AG08396 (cell line): ENCODE measurements at places on chromosomes 2 and 18.

DNA sequence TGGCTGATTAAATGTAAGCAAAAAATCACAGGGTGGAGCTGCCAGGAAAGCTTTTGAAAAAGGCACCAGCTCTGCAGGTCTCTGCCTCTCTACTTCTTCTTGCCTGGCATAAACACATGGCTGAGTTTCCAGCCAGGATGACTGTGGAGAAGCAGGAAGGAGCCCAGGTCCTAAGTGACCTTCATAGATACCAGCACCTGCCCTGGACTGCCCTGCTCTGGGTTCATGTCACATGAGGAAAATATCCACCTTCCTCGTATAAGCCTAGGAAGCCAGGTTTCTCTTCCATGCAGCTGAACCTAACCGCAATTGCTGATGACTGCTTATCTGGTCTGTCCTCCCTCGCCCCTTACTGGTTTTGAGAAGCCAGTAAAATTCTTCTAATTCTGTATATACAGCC is 47.8 kb upstream of the CREB1 start:
- DNase-seq, result no peak

GRCh38 chr2:120596191-120596811 is 139.4 kb upstream of the GLI2 start:
- no peak for DNase-seq

GRCh38 chr2:215903203-215903602 is 110.1 kb downstream of the MREG start:
- no peak for DNase-seq

DNA sequence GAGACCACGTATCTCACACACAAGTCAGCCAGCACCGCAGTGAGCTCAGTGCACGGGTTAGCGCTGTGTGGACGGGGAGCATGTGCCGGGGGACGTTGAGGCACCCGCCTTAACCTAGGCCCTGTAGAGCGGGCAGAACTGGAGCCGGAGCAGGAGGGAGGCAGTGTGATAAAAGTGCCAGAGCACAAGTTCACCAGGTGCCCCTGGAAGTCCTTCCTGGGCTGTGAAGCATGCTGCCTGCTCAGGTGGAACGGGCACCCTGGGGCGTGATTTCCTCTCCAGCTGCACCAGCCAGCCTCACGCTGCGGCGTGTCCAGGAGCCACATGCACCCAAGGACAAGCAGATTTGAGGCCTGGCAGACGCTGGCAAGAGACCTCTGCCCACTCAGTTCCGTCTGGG is 50.3 kb downstream of the ITGB1BP1 start:
- DNase-seq, result no peak

- no peak for DNase-seq
These were observed 9.6 kb downstream of the CHMP1B start for GRCh38 chr18:11860594-11861450.

GRCh38 chr2:47265158-47265557 is 110.0 kb upstream of the STPG4 start:
- no peak for DNase-seq

GRCh38 chr2:100009743-100010142 is 132.6 kb downstream of the AFF3 start:
- DNase-seq, result no peak

DNA sequence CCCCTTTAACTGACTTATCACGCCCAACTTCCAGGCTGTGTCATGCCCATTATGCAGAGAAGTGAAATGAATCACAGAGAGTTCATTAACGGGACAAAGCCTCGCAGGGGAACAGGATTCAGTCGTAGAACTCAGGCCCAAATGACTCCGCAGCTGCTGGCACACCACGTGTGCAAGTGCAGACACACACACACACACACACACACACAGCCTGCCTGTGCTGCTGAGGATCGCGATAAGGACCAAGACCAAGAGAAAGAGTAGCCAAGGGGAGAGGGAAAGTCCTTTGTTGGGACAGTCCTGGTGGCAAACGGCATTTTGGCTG is 90.0 kb upstream of the TAF1B start:
- DNase-seq, result peak; percentile 86

DNA sequence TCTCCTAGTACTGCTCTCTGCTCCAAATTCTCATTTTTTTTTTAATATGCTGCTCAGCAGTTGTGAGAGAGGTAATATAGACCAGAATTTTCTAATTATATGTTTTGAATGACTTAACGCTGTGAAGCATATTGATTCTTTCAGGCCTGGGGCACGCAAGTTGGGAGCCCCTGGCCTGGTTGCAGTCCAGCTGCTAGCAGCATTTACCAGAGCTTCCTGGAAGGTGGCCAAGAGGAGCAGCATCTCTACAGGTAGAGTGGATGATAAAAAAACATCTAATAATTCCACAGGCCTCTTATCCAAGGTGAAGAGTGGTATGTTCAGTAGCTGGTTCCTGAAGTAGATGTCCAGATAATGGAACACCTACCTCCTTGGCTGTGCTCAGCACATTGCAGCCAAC is 7.3 kb upstream of the UGP2 start:
- DNase-seq, result no peak

DNA sequence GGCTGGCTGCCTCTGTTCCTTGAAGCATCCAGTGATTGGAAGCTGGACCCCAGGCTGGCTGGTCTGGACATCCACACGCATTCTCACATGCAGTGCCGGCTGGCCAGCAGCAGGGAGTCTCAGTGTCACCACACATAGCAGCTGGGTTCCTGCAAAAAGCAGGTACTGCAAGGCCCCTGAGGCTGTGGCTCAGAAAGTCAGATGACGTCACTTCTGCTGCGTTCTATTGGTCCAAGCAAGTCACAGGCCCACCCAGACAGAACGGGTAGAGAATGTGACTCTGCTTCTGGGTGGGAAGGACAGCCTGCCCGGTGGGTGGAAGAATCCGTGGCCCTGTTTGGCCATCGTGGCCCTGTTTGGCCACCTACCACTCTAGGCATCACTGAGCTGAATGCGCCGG is 51.3 kb upstream of the SPP2 start:
- no peak for DNase-seq

DNA sequence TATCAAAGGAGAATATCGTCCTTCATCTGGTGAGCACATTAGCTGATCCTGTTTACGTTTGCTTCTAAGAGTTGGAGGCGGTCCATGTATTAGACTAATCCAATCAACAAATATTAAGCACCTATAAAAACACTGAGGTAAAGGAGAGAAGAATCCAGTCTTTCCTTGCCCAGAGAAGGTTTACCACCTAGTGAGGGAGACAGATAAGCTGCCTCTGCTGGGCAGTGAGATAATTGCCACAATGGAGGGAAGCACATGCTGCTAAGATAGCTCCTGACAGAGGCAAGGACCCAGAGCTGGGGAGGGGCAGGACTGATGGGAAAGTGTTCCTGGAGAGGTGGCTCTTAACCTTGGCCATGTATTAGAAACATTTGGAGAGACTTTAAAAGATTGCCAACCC is 36.7 kb upstream of the ST8SIA5 start:
- no peak for DNase-seq

DNA sequence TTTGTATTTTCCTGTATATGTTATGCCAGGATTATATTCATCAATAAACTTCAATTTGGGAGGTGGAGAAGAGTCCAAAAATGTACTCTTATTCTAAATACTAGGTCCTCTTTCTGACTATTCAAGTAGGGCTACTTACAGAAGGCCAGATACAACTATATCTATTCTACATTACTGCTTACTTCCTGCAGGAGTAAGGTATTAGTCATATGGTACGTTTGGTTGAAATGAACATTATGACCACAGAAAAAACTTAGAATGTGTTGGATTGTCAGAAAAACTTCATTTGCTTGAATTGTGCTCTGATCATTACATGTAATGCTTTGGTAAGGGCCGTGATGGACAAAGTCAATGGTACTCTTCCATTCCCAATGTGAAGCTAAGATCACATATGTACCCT is 35.0 kb downstream of the STAT4 start:
- DNase-seq, result no peak

- DNase-seq, result peak; percentile 36
These were observed 72.1 kb upstream of the CCBE1 start for GRCh38 chr18:59769129-59769865.

GRCh38 chr2:145919477-145919876 is 1399.6 kb upstream of the ZEB2 start:
- no peak for DNase-seq

GRCh38 chr2:144323946-144324345 is 196.0 kb downstream of the ZEB2 start:
- no peak for DNase-seq

DNA sequence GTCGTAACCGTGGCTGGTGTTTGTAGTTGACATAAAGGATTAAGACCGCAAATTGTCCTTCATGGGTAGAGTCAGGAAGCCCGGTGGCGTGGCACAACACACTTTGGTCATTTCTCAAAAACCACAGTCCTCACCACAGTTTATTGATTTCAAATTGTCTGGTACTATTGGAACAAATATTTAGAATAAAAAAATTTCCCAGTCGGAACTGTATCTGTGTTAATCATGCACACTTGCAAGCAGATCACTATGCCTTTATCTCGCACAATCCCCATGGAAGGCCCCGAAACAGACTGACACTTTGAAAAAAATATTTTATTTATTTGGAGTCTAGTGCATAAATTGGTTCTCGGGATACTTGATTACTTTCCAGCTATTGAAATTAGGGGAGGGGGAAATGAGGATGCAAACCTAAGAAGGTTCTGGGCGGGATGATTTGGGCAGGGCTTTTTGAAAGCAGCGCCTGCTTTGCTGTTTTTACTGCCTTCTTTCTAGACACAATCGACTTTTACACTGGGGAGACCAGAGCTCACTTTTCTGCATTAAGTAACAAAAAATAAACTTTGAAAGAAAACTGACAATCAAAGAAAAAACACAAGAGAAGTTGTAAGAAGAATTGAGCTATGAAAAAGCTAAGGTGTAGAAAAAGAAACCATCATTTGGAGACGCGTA is 15.4 kb upstream of the HOXD1 start:
- DNase-seq, result no peak

DNA sequence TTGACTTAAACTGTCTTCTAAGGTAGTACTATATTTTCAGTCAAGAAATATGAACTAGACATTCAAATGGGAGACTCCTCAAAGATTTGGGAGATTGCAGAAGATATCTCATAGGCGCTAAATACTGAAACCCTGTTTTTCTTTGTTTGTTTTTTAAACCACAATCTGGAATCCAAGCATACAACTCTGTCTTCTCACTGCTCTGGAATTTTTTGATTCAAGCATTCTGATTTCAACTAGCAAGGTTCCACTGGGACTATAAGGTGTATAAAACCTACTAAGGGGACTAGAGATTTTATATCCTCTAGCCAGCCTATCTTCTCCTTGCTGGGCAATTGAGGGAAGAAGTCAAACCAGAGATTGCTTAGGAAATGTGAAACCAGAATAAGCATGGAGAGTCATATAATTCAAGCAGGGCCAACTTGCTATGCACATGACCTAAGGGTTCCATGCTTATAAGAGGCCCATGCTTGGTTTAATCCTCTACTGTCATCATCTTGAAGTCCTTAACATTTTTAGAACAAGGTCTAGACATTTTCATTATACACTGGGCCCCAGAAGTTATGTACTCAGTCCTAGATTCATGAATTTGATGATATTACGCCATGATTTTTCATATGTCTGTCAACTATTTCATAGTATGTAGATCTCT is 405.5 kb downstream of the PARD3B start:
- DNase-seq, result peak; percentile 14

GRCh38 chr18:57980573-57981307 is 63.3 kb upstream of the NEDD4L start:
- DNase-seq, result no peak

GRCh38 chr2:234273887-234274584 is 222.8 kb downstream of the ARL4C start:
- no peak for DNase-seq

- DNase-seq, result peak; percentile 80
These were observed 223.6 kb upstream of the EPAS1 start for GRCh38 chr2:46073540-46074046.

DNA sequence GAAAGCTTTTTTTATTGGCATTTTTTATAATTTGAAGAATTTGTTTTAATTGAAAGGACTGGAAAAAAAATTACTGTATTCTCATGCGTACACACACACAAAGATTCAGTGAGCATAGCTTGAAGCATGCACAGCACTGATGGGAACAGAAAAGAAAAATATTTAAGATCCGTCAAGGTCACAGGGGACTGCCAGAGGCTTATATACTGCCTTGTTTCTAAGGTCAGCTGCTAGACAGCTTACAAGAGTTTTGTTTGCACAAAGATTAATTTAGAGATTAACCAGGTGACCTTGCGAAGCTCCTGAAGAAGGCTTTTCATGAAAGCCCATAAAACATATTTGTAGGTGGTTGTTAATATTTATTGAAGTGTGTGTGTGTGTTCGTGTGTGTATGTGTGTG is 396.3 kb downstream of the TRIB2 start:
- DNase-seq, result no peak

DNA sequence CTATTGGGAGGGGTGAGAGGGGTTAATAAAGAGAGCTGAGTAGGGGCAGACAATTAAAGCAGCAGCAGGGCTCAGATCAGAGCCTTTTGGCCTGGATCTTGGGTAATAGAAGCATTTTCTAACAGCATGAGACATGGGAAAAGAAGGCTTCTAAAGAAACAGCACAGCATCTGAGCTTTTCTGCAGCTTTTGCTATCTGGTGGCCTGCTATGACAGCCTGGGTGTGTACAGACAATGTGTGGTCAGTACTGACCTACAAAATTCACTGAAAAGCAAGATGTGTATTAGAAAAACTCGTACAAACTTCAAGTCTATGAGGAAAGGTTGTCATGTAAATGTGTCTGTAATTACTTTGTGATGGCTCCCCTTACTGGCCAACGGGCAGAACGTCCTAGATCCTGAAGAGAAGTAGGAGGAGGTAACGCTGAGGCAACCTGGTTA is 95.6 kb downstream of the GALNT3 start:
- peak; percentile 33 for DNase-seq

- no peak for DNase-seq
These were observed 27.8 kb upstream of the LPIN1 start for GRCh38 chr2:11718606-11719005.

- no peak for DNase-seq
These were observed 22.9 kb downstream of the DSG4 start for GRCh38 chr18:31399306-31400032.

DNA sequence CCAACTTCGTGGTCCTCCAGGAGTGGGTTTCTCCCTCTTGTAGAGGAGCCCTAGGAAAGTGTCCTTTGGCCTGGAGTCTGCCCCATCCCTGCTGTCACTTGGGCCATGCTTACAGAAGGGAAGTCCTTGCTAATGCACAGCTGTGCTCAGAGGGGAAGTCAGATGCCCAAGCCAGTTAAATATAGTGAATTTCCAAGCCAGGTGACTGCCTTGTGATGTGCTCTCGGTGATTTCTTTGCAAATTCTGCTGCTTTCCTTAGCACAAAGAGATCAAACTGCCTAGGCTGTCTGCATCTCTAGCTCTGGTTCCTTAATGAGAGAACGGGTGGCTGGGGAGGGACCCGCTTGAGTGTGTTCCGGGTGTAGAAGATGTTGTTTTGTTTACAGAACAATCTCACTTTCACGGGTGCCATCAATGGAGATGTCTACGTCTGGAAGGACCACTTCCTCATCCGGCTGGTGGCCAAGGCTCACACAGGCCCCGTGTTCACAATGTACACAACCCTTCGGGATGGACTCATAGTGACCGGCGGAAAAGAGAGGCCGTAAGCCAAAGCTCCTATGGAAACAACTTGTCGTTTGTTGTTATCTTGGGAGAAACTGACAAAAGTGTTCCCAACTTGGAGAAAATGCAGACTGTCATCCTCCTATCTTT is 91.4 kb downstream of the RTN4 start:
- DNase-seq, result no peak
